ENCODE measurements at places on chromosomes 12 and 14.

DNA sequence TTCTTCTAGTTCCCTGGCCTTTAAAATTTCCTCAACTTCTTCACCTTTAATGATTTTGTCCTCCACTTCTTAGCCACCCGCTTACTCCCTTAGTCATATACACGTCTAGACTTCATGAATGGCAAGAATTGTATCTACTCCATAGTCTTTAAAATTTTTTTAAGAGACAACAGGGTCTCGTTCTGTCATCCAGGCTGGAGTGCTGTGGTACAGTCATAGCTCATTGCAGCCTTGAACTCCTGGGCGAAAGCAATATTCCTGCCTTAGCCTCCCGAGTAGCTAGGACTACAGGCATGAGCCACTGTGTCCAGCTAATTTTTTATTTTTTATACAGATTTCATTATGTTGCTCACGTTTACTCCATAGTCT lies 47.9 kb downstream of the BBS10 start:
- no peak for DNase-seq

- no peak for DNase-seq
Measured at GRCh38 chr14:33556382-33557121, 394.3 kb downstream of the EGLN3 start.

DNA sequence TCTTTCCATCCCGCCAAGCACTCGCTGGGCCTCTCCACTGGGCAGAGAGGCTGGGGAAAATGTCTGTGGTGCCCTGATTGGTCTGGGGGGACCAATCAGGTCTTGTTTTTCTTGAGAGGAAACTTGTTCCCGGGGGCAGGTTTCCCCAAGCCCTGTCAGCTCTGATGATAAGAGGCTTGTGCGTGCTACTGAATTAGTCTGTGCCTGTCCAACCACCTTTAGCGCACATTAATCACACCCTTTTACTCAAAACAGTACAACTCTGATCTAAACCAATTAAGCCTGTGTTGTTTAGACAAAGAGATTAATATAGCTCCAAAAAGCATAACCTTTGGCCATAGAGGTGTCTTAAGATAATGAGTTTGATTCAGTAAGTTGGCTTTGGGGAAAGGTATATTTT lies 580.4 kb downstream of the VRK1 start:
- DNase-seq, result no peak

DNA sequence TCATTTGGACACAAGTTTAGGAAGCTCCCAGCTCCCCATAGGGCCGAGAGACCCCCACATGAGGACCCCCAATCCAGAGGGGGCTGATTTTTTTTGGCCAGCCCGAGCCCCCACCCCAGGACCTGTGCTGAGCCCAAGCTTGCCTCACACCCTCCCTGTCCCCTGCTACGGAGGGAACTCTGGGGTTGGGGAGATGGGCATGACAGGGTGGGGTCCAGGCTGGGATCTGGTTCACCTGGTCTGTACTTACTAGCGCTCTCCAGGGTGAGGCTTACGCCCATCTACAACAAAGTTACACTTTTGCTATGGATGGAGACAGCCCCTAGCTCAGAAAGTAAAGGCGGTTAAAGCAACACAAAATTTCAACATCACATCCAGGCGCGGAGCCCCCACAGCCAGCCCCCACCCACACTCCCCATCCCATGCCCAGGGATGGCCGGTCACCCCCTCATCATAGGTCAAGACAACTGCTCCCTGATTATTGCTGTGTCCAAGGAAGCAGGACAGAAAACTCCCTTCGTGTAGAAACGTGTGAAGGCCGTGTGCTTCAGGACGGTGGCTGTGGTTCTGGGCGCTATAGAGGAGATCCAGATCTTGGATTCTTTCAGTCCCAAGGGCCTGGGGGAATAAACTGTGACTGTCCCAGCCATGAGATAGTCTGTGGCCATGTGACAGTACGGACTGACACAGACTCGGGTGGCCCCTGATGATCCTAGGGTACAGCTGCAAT lies 10.7 kb downstream of the SLC25A29 start:
- no peak for DNase-seq

GRCh38 chr12:27969624-27970400 lies 2.7 kb downstream of the PTHLH start:
- no peak for DNase-seq

DNA sequence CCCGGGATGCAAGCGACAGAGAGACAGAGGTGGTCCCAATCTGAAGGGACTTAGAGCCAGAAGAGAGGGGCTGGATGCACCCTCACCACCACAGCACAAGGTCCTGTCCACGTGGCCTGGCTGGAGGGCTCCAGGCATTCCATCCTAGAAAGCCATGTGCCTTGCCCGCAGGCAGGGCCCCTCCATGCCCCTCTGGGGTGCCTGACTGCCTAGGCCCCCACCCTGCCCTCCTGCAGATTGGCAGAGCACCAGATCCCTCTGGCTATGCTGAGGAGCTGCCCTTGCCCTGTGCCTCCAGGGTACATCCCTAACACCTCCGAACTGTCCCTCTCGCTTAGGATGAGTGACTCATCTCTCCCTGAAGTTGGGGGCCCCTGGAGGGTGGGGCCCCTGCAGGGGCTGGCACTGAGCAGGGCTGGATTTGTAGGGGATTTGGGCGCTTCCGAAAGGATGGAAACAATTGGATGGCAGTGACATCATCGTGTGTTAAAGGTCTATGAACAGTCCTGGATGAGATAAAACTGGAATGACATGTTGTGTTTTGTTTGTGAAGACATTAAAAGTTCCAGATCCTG lies 50.9 kb downstream of the CHGA start:
- DNase-seq, result peak; percentile 18

DNA sequence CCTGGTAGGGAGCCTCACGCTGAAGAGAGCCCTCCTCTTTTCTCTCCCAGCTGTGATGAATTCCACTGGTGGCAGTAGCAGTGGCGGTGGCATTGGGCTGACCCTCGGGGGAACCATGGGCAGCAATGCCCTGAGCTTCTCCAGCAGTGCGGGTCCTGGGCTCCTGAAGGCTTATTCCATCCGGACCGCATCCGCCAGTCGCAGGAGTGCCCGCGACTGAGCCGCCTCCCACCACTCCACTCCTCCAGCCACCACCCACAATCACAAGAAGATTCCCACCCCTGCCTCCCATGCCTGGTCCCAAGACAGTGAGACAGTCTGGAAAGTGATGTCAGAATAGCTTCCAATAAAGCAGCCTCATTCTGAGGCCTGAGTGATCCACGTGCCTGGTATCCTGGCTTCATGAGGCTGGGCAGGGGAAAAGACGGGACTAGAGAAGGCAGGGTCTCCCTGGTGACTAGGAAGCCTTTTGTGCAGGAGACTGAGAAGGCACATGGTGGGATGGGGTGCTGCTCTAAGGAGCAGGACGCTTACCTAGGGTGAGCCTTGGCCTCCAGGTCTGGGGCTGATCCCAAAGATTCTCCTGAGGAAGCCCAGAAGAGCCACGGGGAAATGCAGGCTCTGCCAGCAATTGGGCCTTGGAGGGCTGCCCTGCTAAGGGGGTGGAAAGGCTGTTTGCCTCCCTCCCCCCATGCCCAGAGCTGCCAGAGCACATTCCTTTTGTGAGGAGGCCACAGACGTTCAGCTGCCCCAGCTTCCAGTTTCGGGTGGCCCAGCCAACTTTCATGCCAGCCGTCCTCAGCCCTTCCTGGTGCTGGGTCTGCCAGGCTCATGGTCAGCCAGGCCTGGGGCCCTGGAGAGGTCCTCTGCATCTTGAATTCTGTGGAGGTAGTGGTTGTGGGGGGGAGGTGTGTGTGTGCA lies 15.8 kb downstream of the KRT7 start:
- DNase-seq, result no peak

- DNase-seq, result no peak
Measured at GRCh38 chr14:97336179-97336578, 539.0 kb downstream of the VRK1 start.

- no peak for DNase-seq
Measured at GRCh38 chr12:105748806-105749600, 389.8 kb downstream of the NUAK1 start.

DNA sequence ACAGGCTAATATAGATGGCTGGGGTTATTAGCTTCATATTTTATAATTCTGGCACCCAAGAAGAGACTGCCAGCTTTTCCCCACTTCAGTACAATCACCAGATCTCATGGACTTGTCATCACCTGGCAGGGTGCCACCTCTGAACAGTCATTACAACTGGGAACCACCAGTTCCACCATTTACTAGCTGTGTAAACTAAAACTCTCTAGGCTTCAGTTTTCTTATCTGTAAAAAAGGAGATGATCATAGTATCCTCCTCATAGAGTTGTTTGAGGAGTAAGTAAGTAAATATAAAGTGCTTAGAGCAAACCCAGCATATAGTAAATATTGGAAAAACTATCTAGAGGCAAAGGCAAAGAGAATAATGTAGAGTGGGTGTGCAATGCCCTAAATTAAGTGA lies 19.3 kb downstream of the CPNE8 start:
- DNase-seq, result peak; percentile 24

- DNase-seq, result no peak
Measured at GRCh38 chr12:96327889-96328288, 72.3 kb downstream of the CDK17 start.

DNA sequence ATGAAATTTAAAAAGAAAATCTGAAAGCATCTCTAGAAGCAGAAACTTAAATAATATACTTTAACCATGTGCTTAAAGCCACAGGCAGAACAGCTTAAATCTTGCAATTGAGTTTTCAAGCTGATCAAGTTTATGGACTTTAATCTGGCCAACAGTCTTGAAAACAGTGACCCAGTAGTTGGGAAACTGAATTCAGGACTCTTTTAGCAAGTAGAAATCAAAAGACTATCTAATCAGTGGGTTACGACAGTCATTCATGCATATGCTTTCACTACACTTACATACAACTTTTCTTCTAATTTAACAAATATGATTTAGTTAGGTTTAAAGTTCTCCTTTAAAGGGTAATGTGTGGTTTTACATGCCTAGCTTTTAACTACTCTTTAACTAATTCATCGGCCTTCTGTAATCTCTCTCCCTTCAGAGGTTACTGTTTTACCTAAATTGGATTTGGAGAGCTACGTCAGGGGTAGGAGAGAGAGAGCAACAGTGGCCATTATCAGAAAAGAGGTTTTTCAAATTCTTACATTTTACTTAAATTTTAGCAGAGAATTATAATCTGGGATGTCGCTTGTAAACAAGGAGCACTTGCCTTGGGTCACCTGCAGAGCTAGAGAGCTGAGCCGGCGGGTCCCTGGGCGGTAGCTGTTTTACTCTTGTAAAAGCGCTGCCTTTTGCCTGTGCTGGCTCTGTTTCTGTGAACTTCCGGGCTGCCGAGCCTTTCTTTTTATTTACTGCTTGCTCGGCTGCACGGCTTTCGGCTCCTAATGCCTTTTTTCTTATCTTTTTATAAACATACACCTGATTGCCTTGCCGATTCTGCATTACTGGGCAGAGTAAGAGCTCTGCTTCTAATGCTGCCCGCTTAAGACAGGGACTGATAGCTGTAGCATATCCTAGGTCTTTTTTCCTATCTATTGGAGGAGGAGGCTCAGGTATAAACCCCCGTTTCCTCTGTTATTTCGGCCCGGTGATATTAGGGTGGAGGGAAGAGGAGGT lies 17.4 kb upstream of the LYZ start:
- no peak for DNase-seq

DNA sequence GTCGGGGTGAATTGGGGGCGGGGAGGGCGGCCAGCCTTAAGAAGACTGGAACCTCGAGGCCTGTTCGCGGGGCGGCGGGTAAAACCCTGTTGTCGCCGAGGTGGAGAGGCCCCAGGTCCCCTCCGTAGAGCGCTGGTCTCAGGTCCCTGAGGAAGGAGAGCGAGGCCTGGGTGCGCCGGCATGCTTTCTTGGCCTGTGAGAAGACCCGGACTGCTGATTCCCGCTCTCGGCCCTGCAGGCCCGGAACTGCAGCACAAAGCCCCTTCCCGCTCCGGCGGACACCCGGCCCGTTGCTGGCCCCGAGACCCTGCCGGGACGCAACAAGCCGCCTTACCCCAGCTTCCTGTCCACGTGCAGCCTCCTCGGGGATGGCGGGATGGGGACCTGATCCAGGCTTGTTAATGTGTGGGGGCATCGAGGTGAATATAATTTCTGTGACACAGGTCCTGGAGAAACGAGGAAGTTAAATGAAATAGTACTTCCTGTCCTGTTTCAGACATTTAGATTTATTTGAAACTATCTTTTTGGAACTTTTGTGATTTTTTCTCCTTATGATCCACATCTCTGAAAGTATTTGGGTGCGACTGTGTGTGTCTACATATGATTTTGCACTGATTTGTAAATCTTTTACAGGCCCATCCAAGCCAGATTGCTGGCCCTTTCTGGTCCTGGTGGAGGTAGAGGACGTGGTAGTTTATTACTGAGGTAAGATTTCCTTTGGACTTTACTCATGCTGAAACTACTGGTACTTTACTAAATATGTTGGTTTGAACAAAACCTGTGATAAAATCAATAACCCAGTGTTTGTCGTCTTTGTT lies 600 bp downstream of the PNN start:
- DNase-seq, result no peak

- DNase-seq, result no peak
Measured at GRCh38 chr14:50319721-50320120, 7.6 kb downstream of the DMAC2L start.

DNA sequence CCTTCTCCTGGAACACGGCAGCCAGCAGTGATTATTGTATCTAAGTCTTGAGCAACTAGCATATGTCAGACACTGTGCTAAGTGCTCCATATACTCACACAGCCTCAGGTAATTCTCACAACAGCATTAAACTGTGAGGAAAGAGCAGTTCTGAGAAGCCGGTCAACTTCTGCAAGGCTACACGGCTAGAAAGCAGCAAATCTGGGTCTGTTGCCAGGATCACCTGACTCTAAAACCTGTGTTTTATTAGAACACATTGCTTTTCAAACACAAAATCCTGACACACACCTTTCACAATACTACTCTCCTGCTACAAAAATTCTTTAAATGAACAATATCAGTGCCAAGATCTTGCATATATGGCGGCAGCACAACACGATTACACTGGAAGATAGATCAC lies 49.8 kb upstream of the CRACR2A start:
- DNase-seq, result no peak

DNA sequence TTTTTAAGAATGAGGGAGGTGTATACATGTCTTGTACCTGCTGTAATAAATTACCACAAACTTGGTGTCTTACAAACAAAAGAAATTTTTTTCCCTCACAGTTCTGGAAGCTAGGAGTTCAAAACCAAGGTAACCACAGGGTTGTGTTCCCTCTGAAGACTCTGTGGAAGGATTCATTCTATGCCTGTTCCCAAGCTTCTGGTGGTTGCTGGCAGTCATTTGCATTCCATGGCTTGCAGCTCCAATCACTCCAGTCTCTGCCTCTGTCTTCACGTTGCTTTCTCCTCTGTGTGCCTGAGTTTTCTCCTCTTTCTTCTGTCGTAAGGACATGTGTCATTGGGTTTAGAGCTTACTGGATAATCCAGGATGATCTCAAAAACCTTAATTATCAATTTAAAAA lies 15.4 kb upstream of the ZNF641 start:
- DNase-seq, result no peak

DNA sequence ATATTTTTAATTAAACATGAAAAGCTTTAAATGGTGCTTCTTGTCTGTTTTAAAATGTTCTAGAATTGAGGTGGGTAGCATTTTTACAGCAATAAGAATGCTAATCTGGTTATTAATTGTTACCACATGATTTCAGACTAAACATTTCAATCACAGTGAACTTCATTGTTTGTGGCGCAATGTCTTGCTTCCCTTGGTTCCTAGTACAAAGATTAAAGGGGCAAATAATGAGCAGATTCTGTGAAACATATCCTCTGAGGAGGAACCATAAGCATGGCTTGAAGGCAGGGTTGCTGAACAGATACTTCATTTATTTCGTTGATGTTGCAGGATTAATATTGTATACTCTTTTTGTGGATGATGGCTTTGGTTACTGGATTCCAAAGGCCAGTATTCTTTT lies 162.1 kb downstream of the FUT8 start:
- DNase-seq, result no peak

Measured in fibroblast of the conjunctiva (primary cell).